ENCODE measurements at places on chromosomes 7 and 10.

DNA sequence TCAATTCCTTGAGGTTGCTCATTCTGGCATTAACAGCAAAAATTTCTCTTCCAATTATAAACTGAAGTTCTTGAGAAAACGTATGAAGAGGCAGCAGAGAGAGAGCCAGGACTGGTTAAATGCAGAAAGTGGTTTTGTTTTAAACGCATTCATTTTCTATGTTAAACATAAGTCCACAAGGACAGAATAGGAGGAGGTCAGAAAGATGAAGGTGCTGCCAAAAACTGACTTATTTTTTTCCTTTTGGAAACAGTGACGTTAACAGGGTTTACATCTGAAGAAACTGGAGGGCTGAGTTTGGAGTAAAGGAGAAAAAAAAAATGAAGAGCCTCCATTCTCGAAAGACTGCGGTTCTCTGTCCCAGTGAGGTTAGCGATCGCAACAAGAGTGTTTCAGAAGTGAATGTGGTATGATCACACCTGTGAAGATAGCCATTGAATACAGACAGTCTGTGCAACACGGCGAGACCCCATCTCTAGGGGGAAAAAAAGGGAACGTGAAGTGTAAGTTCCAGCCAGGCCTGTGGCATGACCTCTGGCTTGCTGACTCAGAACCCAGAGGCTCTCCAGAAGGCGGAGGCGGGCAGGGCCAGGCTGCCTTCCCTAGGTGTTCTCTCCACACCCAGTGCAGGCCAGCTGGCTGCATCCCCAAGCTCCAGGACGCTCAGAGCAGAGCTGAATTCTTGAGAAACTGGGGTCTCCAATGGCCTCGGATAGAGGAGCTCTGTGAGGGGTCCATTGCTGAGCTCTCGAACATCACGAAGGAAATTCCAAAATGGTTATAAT lies 84.0 kb downstream of the CHST15 start:
- no peak for DNase-seq

DNA sequence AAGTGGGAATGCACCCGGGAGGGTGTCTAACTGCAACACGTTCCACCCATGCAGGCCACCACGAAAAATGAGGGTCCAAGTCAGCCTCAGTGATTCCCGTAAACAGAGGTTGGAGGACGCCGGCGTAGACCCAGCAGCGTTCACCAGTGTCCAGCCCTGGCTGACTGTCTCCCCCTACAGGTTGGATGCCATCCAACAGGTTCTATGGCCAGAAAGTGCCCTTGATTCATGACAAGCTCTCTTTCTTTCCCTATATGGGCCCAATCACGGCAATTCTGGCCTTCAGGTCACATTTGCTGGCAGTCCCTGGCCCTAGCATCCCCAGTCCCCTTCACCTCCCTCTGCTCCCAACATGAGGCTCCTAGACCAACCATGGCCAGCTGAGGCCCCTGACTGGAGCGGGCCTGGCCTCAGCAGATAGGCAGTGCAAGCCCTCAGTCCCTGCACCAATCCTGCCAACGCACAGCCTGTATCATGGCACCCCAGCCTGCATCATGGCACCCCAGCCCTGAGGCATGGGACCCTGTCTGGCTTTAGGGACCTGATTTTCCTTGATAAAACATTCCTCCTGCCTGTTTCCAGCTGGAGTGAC lies 227.4 kb downstream of the GRID1 start:
- no peak for DNase-seq

GRCh38 chr7:158620418-158620817 lies 32.8 kb upstream of the PTPRN2 start:
- no peak for DNase-seq

DNA sequence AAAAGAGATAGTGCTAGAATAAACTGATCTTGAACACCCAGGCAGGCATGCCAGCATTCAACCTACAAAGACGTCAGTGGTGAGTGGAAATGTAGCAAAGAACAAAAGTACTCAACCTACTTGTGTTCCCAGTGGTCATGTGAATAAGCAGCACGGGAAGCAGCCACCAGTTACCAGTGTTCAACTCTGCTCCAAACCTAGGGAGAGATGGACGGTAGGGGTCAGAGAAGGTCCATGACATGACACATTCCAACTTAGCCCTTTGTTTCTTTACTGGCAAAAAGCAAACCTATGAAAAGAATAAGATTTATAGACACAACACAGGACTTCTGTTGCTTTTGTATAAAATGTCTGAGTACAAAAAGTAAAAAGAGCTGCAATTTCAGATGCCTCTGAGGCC lies 511.4 kb downstream of the XPNPEP1 start:
- no peak for DNase-seq

DNA sequence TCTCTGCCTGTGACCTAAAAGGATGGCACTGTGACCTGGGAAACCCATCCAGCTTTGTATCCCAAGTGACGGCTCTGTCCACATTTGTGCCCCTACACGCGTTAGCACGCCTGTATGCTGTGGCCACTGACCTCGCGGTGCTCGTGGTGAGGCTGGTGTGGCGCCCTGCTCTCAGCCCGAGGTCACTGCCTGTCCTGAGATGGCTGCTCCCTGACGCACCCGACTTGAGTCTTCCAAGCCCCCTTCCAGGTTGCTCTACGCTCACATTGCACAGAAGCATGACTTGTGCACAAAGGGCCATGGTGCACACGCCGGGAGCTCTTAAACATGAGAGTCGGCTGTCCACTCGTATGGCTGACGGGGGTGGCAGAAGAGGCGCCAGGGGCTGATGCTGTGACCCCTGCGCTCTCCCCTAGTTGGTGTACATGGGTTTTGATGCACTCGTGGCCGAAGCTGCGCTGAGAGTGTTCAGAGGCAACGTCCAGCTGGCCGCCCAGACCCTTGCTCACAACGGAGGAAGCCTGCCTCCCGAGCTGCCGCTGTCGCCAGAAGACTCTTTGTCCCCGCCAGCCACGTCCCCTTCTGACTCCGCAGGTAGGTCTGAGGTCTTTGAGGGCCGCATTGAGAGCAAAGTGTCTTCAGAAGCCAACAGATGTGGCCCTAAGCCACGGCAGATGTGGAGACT lies 33.5 kb downstream of the WDR86 start:
- DNase-seq, result no peak

Measured in kidney epithelial cell (primary cell).